ENCODE measurements at places on chromosomes 12 and 14.
A peak's percentile ranks its signal among the peaks of the same experiment; 100 is the strongest.

GRCh38 chr12:13000925-13001774, 1.1 kb upstream of the HEBP1 start:
- peak; percentile 35 for DNase-seq

GRCh38 chr14:56659378-56659777, 79.8 kb downstream of the TMEM260 start:
- no peak for DNase-seq

DNA sequence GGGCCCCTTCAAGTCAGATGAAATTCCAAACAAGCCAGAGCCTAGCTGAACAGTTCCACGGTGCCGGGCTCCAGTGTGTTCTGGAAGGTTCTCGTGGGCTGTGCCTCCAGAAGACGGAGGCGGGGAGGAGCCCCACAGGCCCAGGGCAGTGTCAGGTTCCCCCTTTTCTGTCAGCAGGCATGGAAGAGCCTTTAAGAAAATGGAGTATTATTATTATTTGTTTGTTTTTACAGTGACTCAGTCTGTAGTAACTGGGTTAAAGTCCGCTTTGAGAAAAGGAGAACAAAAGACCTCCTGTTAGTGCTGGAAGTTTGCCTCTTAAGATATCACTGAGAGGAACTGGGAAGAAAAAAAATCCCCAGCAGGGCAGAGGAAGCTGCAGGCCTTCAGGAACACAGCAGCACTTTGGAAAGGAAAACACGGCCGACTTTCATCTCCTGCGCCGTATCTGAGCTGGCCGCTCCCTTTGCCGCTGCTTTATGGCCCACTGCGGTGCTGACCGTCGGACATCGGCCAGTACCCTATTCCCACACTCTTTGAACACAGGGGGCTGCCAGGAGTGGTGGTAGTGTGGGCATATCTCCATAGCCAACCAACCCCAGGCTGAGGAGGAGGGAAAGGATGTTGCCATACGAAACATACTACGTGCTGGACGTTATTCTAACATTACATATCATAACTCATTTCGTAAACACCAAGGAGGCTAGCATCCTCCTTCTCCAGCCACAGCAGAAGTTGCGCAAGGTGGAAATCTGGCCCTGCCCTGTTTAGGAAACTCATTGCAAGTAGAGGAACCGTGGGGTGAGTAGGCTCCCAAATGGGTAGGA, 194.0 kb downstream of the ZFP36L1 start:
- DNase-seq: no peak

DNA sequence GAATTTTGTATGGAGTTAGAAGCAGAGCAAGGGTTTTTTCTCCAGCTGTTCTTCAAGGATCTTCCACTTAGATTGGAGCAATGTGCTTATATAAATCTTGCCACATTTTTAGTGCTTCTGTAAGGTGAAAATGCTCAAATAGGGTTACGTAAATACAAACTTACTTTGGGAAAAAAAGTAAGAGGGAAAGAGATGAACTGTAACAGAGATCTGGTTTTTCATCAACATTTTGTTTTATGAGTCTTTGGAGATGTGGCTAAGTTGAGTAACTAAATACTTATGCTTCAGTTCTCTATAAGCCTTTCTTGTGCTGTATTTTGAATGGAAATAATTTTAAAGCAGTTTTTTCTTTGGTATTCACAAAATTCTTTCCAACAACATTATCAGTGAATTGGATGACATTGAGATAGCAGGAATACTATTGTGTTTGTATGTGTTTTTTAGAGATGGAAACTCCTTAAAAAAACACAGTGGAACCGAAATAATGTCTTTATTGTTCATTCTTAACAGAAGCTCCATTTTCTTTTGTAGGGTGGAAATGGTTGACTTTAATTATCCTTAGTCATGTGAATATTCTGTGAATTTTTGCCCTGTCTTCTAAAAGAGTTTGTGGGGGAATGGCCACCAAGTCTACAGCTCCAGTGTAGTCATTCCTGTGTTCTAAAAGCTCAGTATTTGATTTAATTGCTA, 45.7 kb downstream of the NPAS3 start:
- no peak for DNase-seq

GRCh38 chr12:712172-712863, 40.1 kb upstream of the WNK1 start:
- DNase-seq: no peak

DNA sequence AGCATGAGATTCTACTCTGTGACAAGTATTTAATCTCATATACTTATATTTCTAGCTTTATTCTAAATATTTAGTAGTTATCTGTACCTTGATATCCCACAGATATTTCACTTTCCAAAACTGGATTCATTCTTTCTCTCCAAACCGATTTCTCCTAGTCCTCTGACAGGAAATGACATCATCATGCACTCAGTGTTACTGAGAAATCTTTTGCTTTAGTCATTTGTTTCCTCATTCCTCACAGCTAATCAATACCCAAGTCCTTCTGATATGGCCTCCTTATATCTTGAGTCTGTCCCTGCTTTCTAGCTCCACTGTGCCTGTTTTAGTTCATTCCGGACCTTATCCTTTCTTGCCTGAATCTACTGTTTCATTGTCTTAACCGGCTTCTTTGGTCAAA, 39.4 kb upstream of the E2F7 start:
- DNase-seq: no peak

- no peak for DNase-seq
These were observed 5.1 kb downstream of the MIPOL1 start for GRCh38 chr14:37202812-37203211.

GRCh38 chr12:24853094-24853493, 95.8 kb downstream of the BCAT1 start:
- no peak for DNase-seq

GRCh38 chr12:52942901-52943181, 6.1 kb upstream of the KRT18 start:
- no peak for DNase-seq

GRCh38 chr12:128510511-128510910, 243.5 kb downstream of the TMEM132C start:
- DNase-seq: no peak

DNA sequence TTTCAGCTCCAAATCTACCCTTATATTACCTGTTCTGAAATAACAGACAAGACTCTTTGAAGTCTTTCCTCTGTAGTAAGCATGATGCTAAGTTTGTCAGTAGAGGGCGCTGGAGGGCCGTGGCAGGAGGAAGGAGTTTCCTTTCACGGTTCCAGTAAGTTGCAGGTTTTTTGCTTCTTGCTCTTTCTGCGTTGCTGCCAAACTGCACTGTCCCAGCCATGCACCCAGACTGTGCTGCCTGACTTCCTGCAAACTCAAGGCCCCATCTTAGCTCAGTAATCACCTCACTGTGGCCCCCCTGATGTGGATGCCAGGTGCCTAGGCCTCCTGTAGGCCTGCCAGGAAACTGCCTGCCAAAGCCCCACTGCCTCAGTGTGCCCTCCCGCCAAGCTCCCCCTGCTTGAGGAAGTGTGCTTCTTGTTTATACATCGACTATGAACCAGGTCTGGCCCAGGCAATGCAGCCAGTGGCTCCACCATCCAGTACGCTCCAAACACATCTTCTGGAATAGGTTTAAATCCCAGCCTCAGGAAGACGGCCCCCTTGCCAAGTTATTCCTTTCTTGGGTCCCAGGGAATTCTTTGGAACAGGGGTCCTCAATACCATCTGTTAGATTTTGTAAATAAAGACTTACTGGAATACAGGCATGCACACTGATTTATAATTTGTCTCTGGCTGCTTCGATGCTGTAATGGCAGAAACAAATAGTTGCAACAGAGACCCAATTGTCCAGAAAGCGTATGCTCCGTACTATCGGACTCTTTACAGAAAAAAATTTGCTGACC, 193.7 kb upstream of the LRIG3 start:
- no peak for DNase-seq

DNA sequence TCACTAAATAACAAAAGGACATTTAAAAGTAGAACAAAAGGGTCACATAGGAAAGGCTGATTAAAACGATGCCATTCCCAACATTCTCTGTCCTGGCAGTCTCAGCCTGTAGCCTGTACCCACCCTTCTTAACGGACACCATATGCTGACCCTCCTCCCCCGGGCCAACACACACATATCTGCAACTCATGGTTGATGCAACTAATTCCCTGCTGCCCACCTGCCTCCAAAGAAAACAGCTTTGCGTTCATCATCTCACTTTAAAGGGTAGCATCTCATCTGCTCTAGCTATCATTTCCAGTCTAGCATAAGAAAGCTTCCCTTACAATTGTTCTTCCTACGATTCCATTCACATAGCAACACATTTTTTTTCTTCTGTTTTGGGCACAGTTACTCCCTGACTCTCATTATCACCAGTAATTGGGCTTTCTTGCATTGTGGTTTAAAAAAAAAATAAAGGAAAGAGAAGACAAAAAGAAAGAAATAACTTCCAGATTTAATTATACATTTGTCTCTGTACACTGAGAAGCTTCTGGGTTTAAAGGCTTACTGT, 92.9 kb downstream of the KCNC2 start:
- DNase-seq: no peak

- no peak for DNase-seq
These were observed 101.1 kb downstream of the RGS6 start for GRCh38 chr14:72033365-72033764.

DNA sequence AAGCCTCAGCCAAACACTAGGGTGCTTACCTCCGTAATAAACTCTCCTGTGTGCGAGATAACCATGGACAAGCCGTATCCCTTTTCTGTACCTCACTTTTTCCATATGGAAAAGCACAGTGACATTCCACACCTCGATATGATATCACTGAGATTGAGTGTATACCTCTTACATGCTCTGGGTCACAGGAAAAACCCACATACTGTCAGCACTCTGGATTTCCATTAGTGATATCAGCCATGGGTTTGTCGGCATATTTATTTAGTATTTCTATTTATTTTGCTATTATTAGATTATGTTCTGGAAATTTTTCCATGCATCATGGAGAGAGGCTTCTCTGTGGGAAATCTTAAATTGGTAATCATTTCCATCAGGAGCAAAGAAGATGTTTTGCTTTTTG, 28.0 kb upstream of the DAAM1 start:
- DNase-seq: no peak

GRCh38 chr12:83067981-83068380, 381.3 kb downstream of the TMTC2 start:
- DNase-seq: no peak

GRCh38 chr14:87268997-87269396, 724.0 kb downstream of the GALC start:
- no peak for DNase-seq

DNA sequence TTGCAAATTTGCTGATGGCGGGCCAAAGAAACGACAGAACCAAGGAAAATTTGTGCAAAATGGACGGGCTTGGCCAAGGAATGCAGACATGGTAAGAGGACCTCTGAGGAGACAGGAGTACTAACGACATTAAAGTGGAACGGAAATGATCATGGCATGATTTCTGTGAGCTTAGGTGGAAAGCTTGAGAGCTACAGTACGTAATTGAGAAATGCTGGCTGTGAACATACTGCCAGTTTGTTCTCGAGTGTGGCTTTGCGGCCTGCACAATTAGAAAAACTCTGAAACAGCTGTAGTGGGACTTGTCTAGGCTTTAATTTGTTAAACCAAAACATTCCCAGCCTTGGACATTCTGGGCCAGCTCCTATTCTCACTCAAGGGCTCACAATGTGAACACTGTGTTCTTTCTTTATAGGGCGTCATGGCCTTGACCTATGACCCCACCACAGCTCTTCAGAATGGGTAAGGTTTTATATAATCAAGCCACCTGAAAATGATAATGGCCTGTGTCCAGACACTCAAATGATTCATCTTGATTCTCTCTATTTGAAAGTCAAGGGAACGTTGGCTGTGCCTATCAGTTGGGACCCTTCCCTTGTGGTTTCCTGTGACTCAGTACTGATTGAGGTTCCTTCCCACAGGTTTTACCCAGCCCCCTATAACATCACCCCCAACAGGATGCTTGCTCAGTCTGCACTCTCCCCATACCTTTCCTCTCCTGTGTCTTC, 48.5 kb downstream of the BAZ2A start:
- DNase-seq: peak; percentile 22

- no peak for DNase-seq
These were observed 9.2 kb upstream of the ARG2 start for GRCh38 chr14:67610491-67610890.

DNA sequence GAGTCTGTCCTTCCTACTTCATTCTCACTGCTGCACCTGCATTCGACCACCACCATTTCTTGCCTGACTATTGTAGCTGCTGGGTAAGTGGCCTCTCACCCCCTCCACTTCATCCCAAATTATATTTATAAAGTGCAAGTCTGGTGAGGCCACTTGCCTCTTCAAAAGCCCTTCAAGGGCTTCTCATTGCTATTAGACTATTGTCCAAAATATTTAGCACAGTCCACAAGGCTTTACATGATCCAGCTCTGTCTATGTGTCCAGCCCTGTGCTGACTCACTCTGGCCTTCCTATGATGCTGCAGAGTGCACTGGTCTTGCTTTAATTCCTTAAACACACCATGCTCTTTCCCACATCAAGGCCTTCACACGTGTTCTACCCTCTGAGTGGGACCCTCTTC, 46.0 kb downstream of the PAH start:
- no peak for DNase-seq

GRCh38 chr12:79884401-79885006, 50.4 kb downstream of the PPP1R12A start:
- no peak for DNase-seq

GRCh38 chr14:99229654-99230207, 42.3 kb downstream of the BCL11B start:
- DNase-seq: no peak

DNA sequence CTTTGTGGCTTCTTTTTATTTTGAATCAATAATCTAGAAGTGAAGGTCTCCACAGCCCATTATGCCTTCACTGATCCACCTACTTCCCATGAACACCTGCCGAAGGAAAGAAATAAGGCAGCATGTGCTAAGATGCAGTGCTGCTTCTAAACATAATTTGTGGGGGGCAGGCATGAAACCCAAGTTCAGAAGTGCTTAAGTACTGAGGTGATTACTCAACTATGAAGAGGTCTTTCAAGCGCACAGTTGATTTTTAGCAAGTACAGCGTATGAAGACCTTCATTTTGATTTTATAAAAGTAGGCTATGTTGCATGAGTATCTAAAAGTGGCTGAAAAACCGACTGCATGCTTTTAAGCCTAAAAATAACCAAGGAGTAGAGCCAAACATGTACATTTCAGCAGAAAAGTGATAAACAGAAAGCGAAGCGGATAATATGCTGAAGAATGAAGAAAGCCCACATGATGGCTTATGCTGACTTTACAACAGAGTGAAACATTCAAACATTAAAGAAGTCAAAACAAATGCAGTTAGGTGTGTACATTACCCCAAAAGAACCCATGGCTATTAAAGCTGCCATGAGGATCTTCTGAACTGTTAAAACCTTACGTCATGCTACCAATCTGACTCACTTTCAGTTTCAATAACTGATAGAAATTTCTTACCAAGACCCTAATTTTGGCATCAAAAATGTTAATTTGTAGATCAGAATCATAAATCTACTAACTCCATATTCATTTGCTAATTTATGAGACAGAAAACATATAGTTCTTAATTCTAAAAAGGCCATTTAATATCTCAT, 29.3 kb downstream of the KICS2 start:
- DNase-seq: no peak

Data from activated CD4-positive, alpha-beta T cell treated with anti-CD3 and anti-CD28 coated beads for 4 hours (primary cell).